ENCODE measurements at places on chromosomes 7 and 10.

GRCh38 chr7:32115831-32116230 is 45.6 kb upstream of the PDE1C start:
- DNase-seq = no peak

- DNase-seq = no peak
These were observed 14.8 kb upstream of the WNT16 start for GRCh38 chr7:121313793-121314676.

GRCh38 chr10:89134963-89135362 is 72.2 kb downstream of the CH25H start:
- DNase-seq = no peak

- no peak for DNase-seq
These were observed 209.7 kb downstream of the LHFPL3 start for GRCh38 chr7:104538152-104538551.

- no peak for DNase-seq
These were observed 60.2 kb downstream of the CHST15 start for GRCh38 chr10:124032971-124033886.

GRCh38 chr10:6743291-6743849 is 163.3 kb upstream of the PRKCQ start:
- DNase-seq = no peak

Data from stimulated activated CD4-positive, alpha-beta T cell treated with anti-CD3 and anti-CD28 coated beads, Interleukin-1b, Interleukin-23, amount 100 ng/mL, for 1 hour (primary cell).